GM12891 (cell line): ENCODE measurements at places on chromosomes 6 and 20.

DNA sequence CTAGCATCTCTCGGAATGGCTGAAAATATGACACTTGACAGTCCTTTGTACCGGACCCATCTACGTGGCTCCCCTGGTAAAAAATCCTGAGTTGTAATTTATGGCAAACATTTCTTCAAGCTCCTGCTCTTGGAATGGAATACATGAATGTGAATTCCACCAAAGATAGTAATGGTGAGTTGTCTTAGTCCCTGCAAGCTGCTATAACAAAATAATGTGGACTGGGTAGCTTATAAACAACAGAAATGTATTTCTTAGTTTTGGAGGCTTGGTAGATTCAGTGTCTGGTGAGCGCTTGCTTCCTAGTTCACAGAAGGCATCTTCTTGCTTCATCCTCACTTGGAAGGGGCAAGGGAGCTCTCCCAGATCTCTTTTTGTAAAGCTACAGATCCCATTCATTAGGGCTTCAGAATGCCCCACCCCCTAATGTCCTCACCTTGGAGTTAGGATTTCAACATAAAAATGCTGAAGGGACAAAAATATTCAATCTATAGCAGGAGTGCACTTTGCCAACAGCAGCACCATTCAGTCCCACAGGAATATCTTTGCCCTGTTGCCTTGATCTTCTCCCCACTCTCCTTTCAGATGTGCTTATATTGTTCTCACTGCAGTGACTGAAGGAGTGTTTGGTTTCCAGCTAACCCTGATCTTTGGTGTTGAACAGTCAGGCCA lies 167.8 kb upstream of the HDAC2 start:
- no peak for DNase-seq

- DNase-seq: no peak
Observed at GRCh38 chr6:149566410-149567193, 427 bp downstream of the GINM1 start.

DNA sequence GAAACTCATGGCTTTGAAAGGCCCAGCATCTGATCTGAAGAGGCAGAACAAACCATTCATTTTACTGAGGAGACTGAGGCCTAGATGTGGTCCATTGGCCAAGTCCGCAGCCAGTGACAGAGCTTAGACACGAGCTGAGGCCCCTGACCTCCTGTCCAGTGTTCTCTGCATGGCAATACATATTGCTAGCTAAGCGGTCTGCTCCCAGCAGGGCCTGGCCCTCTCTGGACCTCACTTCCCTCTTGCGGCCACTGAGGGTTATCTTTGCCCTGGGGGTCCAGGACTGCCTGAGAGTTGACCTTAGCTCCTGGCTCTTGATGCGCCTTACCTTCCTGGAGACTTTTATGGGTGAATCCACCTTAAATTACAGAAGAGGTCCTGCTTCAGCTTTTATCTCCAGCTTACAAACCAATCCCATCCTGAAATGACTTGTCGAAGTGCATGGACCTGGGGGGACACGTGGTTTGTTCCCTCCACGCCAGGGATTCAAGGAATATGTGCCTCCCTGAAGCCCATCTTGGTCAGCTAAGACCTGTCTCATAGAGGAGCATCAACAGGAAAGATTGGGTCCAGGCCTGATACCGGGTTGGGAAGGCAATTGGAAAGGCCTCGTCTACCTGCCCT lies 75.6 kb downstream of the CNBD2 start:
- no peak for DNase-seq

DNA sequence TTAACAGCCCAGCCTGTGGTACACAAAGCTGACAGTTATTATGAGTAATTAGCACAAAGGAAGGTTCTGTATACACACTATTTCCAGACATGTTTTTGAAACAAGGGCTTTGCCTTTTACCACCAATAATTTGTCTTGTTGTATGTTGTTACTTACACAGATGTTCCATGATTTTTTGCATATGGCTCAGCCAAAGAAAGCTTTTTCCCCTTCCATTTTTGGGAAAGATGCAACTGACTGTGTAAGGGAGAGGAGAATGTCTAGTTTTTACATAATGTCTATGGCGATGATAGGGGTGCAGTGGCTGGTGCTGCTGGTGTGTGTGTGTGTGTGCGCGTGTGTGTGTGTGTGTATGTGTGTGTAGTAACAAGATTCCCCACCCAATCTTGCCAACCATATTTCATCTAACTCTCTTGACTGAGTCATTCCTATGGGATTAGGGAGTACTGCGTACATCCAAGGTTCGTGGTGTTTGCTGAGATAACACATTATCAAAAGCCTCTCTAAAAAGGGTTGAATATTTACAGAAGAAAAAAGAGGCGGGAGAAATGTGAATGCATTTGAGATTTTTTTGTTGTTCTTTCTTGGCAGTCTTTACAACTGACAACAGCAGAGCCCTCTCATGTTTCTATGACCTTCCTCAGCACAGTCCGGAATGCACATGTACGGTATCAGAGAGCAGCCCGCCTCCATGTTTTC lies 192.2 kb downstream of the GMPR start:
- DNase-seq: no peak

- DNase-seq: no peak
Observed at GRCh38 chr6:91796603-91797002, 1209.7 kb upstream of the MAP3K7 start.

DNA sequence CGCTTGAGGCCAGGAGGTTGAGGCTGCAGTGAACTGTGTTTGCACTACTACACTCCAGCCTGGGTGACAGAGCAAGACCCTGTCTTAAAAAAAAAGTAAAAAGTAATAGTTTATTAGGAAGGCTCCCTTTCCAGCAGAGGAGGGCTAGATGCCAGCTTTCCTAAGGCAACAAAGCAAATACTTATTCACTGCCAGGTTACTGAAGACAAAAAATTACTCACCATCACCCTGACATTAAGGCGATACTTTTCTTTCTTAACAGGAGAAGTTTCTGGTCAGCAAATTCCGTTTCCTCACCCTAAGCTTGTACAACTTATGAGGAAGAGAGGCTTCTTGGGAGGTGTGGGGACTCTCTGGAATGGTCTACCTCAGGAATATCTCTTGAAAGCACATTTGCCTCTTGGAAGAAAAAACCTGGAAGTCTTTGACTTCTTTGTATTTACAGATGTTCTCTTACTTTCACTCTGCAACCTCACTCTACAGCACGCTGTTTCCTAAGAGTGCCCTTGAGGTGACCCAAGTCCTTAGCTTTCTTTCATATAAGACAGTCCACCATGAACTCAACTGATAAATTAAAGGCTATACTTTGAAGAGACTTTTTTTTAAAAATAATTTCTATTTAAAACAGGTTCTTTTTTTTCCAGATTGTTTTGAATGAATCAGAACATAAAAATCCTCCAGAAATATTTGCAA lies 52.9 kb upstream of the TRAF3IP2 start:
- no peak for DNase-seq

DNA sequence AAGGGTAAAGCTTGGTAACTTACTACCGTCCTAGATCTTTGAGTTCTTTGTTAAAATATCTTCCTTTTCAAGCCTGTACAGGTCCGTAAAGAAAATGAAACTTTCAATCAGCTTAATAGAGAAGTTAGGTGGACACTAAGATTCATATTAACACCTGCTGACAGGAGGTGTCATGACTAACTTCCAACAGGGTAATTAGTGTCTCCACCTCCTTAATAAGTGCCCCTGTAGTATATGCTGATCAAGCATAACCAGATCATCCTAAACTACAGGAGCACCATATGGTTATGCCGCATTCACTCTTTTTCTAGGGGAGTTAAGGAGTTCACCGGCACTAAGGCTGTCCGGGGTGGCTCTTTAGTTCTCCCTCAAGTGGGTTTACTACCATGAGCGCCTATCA lies 23.9 kb upstream of the RALGAPA2 start:
- DNase-seq: no peak
